CD8-positive, alpha-beta T cell (primary cell): ENCODE measurements at places on chromosomes 6 and 20. TPM values are rescaled to one million over a fixed set of nuclear protein-coding genes. Genes with fewer than 3 reads are reported as not detected.

GRCh38 chr6:167238694-167239467, 52.2 kb upstream of the UNC93A start:
- no peak for DNase-seq

Gene KIFC1
- total RNA-seq: 2.1 TPM

- DNase-seq: no peak
Measured at GRCh38 chr20:19407736-19408135, 195.3 kb downstream of the SLC24A3 start.

DNA sequence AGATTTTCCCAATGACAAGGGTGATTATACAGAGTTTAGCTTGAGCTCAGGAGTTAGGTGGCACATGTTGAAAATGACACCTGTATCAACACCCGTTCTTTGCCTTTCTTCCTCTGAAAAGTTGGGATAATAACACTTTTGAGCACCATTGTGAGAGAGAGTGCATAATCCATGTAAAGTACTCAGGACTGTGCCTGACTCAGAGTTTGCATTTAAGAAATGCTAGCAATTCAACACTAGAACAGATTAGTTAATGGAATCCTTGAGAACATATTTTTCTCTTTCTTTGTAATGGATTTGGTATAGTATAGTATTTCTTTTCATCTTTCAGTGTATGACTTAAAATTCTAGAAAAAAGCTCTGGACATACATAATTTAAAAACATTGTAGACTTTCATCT, 449.2 kb downstream of the GJA1 start:
- DNase-seq: no peak

DNA sequence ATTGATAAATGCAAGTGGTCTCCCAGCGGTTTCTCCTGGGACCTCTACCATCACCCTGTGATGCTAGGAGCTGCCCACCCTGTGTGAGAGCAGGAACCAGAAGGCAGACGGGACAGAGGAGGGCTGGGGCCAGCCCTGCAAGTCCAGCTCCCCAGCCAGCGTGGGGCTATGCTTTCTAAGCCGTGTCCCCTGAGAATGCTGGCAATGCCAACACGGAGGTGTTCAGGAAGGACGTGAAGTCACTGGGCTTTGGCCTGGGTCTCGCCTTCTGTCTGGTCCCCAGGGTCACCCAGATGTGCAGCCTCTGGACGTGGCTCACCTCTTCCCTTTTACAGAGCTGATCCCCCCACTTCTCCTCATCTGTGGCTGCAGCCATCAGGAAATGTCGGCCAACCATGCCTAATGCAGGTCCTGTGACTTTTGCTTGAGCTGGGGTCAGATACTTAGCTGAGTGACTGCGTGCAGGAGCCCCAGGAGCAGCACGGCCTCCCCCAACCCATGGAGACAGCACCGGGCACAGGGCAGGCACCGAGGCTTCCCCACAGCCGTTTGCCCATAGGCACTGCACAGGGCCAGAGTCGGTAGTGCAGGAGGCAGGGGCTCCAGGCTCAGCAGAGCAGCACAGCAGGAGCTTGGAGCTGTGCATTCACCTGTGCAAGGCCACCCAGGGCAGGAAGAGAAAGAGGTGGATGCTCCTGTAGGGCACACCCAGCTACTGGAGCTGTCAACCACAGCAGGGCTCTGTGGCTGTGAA, 66.2 kb downstream of the GNAS-AS1 start:
- DNase-seq: no peak

DNA sequence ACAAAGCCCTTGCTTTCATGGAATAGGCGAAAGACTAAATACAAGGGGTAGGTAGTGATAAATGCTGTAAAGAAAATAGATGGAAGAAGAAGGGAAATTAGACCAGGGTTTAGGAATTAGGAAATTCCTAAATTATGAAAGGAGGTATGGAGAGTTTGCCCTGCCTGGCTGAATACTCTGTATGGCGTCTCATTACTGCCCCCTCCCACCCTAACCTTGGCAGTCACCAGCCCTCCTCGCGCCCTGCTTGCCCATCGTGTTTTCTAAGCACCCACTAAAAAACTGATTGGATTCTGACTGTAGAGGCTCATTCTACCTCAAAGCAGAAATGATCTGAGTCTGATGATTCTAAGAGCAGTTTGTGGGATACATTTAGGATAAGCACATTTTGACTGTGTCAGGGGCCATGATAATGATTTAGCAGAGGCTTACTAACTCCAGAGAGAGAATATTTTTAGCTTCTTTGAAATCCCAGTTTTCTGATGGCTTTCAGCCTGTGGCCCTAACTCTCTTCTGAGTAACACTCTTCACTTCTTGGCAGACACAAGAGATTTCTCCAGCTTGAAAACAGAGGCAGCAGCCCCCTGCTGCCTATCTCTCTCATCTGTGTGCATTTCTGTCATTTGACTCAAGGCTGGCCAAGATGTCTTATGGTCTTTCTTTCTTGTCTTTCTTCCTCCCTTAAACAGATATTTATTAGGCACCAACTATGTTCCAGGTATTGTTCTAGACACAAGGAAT, 1.4 kb upstream of the CHD6 start:
- DNase-seq: no peak

DNA sequence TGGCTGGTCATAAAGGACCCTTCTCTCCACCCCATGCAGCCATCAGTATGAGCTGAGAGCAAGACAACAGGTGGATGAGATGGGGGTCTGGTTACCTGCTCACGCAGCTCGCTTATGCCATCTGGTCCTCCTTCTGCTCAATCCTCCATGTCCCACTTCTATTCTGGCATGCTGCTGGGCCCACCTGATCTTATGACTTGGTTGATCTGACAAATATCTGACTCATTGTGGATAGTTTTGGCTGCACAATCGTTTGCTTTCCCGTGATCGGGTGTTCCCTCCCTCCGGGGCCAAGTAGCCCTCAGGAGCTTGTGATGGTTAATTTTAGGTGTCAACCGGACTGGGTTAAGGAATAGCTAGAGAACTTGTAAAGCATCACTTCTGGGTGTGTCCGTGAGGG, 26.6 kb upstream of the ELMO2 start:
- DNase-seq: no peak

- DNase-seq: no peak
Measured at GRCh38 chr6:39786649-39787048, 5.5 kb upstream of the DAAM2 start.

GRCh38 chr6:33750244-33750991, 3.7 kb upstream of the IP6K3 start:
- DNase-seq: no peak

DNA sequence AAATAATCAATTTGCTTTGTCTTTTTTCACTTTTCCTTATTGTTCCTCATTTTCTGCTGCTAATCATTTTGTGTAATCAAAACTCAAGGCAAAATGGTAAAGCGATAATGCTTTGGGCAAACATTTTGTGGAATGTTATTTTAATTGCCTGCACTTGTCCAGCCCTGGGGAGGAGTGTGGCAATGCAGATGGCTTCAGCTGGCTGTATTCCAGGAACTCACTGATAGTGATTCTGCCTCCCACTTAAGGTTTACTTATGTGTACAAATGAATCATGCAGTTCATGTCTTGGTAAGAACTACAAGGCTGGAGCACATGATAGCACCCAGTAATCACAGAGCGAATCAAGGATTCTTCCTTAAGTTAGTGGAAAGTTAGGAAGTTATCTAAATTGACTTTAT, 107.8 kb downstream of the COL19A1 start:
- no peak for DNase-seq

DNA sequence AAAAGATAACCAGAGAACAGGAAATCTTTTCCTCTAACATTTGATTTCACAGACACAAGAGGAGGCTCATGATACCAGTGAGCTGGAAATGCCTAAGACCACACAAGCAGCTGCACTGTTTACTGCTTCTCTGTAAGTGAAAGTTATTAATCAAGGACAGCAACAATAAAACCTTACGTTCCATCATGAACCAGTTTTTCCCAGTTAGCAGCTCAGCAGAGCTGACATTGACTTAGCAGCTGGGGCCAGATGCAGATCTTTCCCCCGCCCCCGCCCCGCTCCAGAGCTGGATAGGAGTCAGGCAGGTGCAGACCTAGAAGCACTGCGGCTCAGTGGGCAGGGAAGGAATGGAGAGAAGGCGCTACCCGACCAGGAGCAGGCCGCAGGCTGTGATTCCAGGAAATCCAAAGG, 275.2 kb downstream of the GMDS start:
- no peak for DNase-seq

Gene FAM217A
- total RNA-seq: not detected

DNA sequence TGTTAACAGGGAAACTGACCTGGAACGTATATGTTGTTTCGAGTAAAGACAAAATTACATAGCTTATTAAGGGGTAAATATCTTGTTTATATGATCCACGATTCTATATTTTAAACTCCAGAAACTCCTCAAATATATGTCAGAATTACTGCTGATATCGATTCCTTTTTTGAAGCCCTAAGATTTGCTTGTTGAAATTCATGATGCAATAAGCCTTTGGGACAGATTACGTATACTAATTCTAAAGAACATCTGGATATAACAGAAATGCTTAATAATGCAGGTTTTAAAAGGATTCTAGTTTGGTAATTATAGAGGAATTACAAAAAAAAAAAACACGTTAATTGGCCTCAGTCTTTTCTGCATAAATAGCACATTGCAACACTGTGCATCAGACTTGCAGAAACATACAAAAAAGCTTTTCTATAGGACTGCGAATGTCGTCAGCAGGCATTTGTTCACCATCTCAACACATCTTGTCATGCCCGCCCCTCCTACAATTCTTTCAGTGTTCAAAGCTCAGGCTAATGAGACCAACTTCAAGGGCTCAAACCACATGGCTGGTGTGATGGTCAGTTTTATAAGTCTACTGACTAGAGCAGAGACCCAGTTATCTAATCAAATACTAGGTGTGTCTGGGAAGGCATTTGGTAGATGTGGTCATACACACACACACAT, 74.9 kb downstream of the AGPAT4 start:
- no peak for DNase-seq

Gene BNIP5
- not detected for total RNA-seq

Gene PACSIN1
- total RNA-seq: 2.4 TPM

- DNase-seq: no peak
Measured at GRCh38 chr6:35739645-35740524, 3.1 kb downstream of the ARMC12 start.

DNA sequence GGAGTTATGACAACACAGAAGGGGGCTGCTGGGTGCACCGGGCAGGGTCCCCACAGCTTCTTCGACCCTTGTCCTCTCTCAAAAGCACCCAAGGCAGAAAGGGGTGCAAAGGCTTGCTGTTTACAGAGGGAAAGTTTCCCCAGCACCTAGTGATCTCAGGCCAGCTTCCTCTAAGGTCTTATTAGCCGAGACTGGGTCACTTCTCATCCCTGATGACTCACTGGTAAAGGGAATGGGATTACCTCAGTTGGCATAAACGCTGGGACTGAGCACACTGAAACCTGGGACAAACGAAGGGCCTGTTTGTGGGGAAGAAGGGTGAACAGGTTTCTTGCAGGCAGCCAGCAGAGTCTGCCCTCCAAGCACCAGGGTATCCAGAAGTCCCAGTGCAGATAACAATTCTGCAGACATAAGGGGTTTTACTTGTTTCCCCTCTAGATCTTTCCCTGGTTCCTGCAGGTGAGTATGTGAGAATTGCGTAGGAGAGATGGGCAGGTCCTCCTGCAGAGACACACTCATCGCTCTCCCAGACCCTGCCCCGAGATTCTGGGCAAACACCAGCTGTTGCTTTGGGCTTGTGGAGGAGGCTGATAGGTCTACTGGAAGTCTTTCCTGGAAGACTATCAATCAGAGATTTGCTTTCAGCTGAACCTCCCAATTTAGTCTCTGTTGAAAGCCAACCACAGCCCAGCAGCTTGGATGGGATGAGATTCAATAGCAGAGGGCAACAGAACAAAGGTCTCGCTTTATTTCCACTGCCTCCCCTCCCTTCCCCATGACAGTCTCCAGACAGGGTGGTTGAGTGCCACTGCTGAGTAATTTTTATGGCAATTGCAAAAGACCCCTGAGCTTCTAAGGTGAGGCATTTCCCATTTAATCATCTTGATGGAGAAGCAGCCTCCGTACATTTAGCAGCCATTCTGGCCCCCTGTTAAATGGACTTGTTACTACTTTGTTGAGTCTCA, 25.7 kb downstream of the KCNG1 start:
- DNase-seq: no peak

GRCh38 chr6:151387175-151387970, 4.0 kb downstream of the ZBTB2 start:
- DNase-seq: no peak

Gene ADTRP
- 4.4 TPM for total RNA-seq

DNA sequence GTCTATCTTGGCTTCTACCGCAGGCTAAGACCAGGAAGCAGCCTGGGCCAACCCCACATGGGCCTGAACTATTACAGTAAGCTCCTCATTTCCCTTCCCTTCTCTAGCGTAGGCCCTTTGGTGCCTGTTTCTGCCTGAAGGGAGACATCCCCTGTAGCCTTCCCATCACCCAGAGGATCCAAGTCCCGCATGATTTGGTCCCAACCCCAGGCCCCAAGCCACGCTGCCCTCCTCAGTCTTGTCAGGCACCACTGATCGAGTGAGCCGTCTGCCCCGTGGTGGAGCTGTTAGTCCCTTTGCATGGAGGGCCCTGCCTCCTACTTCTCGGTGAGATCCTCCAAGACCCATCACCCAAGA, 46.4 kb downstream of the EBF4 start:
- no peak for DNase-seq
